Foreskin fibroblast (primary cell): ENCODE measurements at places on chromosomes 5 and 9.

DNA sequence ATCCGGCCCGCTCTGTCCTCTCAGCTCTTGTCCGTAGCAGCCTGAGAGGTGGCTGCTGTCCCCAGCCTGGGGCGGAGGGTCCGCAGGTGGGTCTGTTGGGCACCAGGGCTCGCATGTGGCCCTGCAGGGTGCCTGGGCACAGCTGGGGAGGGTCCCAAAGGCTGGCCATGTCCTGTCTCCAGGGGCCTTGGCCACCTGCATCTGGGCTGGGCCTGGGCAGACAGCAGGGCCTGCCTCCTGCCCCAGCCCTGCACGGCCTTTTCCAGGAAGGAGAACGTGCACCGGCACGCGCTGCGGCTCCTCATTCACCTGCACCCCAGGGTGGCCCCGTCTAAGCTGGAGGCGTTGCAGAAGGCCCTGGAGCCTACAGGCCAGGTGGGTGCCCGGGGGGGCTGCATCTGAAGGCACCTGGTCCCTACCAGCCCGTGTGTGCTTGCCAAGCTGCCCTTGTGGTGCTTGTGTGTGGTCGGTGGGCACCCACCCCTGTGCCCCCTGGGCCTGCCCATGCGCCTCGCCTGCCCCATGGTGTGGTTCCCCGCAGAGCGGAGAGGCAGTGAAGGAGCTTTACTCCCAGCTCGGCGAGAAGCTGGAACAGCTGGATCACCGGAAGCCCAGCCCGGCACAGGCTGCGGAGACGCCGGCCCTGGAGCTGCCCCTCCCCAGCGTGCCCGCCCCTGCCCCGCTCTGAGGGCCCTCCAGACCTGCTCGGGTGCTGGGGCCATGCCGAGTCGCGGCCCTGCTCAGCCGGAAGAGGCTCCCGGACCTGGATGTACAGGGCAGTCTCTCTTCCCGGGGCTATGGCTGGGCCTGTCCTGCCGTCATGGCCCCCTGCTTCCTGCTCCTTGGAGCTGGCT lies 5.1 kb upstream of the TOR4A start:
- no peak for DNase-seq

DNA sequence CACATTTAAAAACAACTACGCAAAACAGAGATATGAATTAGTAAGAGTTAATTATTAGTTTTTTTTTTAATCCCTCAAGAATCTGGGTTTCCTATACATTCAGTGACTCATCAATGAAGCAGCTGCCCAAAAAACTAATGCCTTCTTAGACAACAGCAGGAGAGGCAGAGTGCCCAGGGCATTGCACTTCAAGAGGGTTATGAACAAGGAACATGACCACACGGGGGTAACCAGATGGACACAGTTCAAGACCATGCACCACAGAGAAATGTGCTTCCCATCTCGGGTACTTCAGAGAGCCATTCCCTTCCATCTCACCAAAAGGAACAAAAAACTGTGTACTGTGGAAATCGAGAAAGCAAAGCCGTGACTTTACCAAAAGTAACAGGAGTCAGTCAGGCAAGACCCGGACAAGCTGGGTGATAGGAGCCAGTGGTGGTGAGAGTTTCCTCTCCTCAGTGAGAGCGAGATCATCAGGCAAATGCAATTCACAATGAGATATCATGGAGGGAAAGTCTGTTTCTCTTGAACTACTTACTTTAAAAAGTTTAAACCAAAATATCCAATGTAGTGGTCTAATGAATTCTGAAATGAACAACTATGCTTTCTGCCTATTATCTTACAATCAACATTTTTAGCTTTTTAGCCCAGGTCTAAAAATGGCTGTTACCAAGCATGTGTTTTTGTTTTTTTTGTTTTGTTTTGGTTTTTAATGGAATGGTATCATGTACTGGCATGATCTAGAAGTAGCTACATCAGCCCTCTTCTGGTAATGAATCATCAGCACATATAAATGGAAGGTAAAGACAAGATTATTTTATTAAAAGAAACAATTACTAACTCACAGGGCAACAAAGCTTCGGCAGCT lies 192.1 kb downstream of the TSSK1B start:
- no peak for DNase-seq

- no peak for DNase-seq
Observed at GRCh38 chr5:127025467-127025866, 4.9 kb downstream of the MARCHF3 start.

DNA sequence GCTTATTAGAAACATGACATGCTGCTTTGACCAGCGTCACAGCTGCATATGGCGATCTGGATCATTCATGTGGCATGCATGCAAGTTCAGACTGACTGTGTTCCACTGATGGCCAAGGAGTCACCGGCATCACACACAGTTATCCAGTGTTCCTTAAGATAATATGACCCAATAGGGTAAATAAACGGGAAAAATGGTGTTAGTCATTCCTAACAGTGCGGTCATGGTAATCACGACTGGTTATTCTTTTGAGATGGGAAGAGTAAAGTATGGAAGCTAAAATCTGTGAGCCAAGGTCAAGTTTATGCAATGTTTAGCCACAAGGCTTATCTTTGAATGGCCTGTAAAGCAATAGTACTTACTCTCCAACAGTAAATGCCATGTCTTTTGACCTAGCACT lies 29.3 kb upstream of the LVRN start:
- no peak for DNase-seq

DNA sequence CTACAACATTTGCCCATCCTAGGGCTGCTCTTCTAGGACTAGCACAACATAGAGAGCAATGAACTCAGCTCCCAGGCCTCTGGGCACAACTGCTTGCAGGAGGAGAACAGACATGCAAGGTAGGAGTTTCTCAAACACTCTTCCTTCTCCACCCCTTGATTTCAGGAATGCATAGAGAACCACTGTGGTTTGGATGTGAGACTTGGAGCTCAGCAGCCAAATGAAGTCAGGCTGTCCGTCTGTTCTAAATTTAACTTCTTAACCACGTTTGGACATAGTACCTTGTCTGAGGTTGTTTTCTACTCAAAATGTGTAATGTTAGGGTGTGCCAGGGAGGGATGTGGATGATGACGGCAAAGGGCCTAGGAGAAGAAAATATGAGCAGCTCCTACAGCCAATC lies 515.1 kb upstream of the TNC start:
- DNase-seq = no peak

DNA sequence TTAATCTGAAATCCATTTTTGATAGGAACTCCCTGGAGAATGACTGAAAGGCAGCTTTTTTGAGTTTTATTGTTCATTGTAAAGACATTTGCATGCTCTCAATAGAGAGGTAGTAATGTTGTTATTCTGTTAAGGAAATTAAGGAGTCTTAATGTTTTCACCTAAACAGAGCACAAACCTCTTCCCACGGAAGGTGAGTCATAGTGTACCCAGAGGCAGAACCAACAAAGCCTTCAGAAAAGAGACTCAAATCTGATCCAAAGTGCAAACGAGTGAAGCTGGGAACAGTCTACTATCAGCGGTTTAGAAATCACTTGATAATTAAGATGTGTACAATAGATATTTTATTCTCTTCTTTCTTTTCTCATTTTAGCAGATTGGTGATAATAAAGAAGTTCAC lies 470.5 kb downstream of the PLK2 start:
- DNase-seq = peak; percentile 16

GRCh38 chr5:144173766-144174165 lies 3.1 kb downstream of the KCTD16 start:
- DNase-seq = peak; percentile 31

- DNase-seq = no peak
Observed at GRCh38 chr5:39132128-39132447, 57.9 kb upstream of the RICTOR start.

GRCh38 chr5:74085782-74086181 lies 459.8 kb downstream of the ARHGEF28 start:
- no peak for DNase-seq

DNA sequence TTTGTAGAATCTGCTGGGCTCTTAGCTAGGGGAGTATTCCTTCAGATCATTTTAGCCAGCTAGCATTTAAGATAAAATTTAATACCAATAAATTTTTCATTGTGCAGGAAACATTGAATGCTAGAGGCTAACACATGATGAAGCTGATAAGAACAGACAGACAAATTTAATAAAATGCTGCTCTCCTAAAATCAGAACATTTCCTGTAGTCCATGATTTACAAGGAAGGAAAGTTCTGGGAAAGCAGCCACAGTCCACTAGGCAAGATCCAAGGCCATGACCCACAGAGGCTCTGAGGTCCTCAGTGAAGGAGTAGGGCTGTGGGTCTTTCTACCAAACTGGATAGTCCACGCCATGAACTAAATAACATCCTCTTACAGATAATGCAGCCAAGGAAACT lies 253.0 kb downstream of the ICE1 start:
- no peak for DNase-seq

- DNase-seq = no peak
Observed at GRCh38 chr9:129868023-129868871, 33.0 kb downstream of the USP20 start.

DNA sequence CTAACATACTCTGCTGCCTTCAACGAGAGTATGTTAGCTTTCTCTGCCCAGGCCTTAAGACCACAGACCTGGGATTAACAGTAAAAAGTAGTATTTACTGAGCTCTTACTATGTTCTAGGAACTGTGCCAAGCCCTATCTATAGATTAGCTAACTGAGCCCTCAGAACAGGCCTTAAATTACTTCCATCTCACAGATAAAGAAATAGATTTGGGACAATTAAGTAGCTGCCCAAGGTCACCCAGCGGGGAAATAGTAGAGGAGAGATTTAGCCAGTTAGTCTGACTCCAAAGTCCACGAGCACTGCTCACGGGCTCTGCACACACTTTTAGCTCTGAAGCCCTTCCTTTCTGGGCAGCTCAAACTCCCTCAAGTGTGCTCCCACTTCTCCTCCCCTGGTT lies 64.5 kb upstream of the EQTN start:
- no peak for DNase-seq

DNA sequence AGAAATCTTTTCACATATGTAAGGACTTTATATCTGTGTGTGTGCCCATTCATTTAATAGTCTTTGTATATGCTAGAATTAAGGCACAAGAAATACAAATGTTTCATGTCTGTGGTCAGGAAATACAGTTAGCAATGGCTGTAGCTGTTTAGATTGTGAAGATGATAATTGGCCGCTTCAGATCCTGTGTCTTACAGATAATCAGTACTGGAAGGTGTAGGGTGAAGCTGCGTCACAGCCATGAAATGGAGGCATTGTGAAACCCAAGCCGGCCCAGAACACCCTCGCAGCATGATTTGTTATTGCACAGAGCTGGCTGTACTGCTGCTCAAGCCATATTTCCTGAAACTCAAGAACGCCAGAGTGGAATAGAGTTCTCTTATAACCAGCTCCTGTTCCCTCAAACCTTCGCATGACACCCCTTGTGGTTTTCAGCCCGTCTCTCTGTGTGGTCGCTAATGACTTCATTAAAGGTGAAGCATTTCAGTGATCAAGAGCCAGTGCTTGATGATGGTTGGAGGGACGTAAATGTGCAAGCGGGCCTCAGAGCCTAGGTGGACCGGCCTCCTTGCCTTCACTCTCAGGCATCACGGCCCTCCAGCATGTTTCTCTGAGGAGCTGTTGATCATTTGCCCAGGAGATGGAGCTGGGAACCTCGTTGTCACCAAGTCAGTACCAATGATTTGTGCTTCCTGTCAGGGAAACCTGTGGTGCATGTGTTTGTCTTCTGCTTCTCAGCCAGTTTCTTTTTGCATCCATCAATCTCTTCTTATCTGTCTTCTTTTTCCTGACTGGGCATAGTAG lies 80.1 kb downstream of the F2RL2 start:
- DNase-seq = no peak

DNA sequence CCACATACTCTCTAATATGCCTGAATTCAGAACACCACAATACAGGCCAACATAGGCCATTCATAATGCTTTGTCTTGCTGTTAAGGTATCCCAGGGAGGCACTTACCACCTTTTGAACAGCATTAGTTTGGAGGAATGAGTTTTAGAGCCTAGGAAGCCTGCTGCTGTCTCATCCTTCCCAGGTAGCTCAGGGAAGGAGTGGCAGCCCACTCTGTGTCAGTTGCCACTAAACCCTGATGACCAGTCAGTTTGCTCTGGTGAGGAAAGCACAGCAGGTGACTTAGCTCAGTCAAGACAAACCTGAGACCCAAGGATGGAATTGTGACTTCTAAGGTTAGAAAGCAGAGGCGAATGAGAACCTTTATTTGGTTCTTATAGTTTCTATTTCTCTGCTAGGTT lies 337.4 kb upstream of the ATP10B start:
- DNase-seq = no peak

DNA sequence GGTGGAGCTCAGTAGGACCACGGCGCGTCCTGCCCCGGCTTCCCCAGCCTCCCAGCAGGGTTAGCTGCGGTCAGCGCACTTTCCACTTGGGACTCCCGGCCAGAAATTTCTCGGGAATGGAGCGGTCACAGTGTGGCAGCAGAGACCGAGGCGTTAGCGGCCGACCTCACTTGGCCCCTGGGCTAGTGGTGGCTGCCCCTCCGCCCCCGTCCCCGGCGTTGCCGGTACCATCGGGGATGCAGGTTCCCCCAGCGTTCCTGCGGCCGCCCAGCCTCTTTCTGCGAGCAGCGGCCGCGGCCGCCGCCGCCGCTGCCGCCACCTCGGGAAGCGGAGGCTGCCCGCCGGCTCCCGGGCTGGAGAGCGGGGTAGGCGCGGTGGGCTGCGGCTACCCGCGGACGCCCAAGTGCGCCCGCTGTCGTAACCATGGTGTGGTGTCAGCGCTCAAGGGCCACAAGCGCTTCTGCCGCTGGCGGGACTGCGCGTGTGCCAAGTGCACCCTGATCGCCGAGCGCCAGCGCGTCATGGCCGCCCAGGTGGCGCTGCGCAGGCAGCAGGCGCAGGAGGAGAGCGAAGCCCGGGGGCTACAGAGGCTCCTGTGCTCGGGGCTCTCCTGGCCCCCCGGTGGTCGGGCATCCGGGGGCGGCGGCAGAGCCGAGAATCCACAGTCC lies 460 bp downstream of the DMRTA1 start:
- DNase-seq = peak; percentile 53

GRCh38 chr5:108461628-108462367 lies 79.9 kb upstream of the FBXL17 start:
- DNase-seq = peak; percentile 83

- peak; percentile 68 for DNase-seq
Observed at GRCh38 chr9:70427161-70427945, 12.9 kb upstream of the KLF9 start.

- DNase-seq = peak; percentile 57
Observed at GRCh38 chr9:37972351-37972848, 68.5 kb upstream of the SLC25A51 start.

DNA sequence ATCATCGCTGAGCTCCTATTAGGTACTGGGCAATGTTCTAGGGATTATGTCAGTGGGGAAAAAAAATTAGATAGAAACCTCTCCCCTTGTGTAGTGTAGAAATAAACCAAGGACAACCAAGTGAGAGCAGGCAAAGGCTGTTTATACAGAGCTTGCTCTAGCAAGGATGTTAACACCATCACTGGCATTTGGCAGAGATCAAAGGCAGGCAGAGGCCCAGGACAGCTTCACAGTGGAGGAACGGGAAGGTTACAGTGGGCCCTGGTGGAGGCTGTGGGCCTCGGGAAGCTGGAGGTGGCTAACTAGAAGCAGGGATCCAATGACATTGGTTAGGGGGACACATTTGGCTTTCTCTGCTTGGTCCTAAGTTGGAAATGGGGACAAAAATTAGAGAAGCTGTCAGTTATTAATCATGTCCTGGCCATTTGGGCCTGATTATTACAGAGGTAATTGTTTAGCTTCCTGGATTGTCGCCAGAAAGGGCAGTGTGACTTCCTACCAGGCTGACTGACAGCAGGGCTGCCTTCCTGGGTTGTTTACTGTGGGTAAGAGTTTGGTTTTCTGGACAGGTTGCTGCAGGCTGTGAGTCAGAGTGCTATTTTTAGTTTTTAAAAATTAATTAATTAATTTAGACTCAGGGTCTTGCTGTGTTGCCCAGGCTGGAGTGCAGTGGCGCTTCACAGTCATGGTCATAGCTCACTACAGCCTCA lies 259.3 kb downstream of the ROR2 start:
- no peak for DNase-seq

- DNase-seq = no peak
Observed at GRCh38 chr5:180133971-180134508, 62.5 kb upstream of the RNF130 start.
